Fibroblast of skin of left biceps (primary cell): ENCODE measurements at places on chromosomes 7 and 10.
A peak's percentile ranks its signal among the peaks of the same experiment; 100 is the strongest.

DNA sequence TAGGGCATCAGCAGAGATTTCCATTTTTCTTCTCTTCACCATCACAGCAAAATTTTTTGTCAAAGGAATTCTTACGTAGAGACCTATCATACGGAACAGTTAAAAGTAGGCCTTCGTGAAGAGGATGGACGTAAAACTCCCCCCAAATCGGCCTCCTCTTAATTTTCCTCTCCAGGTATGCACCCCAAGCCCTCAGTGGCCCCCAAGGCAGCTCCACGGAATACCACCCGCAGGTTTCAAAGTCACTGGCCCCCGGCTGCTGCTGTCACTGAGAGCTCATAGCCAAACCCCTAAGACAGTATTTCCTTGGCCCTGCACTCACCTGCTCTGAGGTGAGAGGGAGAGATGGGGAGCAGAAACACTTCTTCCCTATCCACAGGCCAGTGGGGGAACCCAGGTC, 8.8 kb downstream of the PODXL start:
- no peak for DNase-seq

DNA sequence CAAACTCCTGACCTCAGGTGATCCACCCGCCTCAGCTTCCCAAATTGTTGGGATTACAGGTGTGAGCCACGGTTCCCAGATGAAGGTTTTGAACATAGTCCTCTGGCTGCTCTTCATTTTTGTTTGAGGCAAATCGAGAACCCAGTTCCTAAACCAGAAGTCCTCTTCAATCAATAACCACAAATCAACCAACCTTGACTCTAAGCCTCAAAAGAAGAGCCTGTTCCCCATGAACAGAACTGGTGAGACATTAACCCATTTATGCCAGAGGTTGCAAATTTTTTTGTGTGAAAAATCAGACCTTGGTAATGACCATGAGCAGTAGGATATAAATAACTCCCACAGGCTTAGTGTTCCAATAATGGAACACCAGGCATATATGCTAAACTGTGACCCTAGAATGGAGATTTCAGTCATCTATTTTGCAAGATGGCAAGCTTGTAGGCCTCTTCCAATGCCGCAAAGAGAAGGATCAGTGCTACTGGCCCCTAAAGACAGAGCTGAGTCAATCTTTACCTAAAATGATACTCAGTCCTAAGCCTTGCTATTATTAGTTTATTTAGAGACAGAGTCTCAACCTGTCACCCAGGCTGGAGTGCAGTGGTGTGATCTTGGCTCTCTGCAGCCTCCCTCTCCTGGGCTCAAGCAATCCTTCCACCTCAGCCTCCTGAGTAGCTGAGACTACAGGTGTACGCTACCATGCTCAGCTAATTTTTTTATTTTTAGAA, 15.9 kb downstream of the KPNA7 start:
- DNase-seq, result no peak

- DNase-seq, result no peak
These were observed 524.3 kb downstream of the TCERG1L start for GRCh38 chr10:130787243-130787642.

GRCh38 chr10:86388119-86388704, 21.6 kb upstream of the GRID1 start:
- DNase-seq, result no peak

DNA sequence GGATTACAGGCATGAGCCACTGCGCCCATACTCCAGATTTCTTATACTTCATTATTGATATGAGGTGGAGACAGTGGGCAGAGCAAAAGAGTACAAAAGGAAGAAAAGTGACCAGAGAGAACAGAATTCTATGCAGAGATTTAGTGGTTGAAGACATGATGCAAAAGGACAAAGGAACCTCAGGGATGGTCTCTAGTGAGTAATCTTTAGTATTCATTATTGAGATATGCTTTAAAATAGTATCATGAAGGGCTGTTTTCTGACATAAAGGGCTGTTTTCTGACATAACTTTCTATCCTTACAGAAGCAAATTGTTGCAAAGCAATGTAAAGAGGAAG, 81.2 kb upstream of the OIT3 start:
- no peak for DNase-seq

DNA sequence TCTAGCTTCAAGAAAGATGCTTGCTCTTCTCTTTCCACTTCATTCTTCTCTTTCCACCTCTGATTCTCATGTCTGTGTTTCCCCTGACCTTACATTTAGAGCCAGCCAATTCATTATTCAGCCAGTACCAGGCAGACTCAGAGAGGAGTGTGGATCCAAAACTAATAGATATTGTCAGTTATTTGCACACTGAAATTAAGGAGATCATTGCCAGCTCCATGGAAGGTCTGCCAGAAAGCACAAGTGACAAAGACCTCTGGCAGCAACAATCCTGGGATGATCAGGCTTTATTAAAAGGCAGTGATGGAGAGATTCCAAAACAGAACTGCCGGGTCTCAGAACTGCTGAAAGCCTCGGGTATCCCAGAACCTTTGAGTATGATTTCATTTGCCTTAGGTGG, 749.4 kb downstream of the XPNPEP1 start:
- no peak for DNase-seq

GRCh38 chr10:23253780-23254179, 61.7 kb downstream of the PTF1A start:
- DNase-seq, result no peak

- DNase-seq, result no peak
These were observed 25.5 kb downstream of the DDC start for GRCh38 chr7:50539725-50540124.

DNA sequence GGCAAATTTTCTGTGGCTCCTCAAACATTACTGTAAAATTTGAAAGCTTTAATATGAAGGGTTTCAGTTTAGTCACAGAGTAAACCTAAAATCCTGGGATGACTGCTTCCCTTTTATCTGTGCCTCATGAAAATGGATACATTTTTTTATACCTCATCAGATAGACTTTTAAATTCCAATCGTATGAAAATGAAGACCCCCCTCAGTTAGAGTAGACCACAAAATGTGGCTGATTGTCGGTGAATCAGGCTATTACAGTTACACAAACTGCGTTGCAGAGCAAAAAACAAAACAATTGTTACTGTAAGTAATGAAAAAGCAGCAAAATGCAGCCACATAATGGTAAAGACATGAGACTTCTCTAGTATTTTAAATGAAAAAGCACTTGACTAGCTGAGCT, 296.2 kb downstream of the CNTNAP2 start:
- no peak for DNase-seq

GRCh38 chr10:69411476-69411875, 5.2 kb downstream of the TACR2 start:
- DNase-seq, result no peak

DNA sequence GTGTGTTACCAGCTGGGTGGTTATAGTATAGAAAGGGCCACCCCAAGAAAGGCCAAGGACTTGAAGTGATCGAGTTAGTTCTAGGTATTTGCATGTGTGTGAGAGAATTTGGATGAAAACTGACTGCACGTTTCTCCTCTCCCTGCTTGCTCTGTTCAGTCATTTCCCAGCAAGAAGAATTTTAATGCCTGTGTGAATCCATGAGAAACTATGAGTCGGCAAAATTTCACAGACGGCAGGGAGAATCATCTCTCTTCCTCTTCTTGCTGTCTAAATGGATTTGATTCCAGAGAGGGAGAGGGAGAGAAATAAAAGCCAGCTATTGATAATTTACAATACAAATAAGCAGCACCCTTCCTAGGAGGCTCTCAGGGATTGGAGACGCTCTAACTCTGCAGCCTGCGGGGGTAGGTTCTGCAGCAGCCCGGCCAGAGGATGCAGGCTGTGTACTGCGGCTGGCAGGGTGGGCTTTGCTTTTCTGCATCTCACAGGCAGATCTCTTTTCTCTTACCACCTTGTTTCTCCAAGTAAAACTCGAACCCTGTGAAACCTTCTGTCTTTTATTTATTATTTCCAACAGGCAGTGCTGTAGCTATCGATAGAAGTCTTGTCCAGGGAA, 183.6 kb downstream of the TCF7L2 start:
- DNase-seq, result peak; percentile 71

DNA sequence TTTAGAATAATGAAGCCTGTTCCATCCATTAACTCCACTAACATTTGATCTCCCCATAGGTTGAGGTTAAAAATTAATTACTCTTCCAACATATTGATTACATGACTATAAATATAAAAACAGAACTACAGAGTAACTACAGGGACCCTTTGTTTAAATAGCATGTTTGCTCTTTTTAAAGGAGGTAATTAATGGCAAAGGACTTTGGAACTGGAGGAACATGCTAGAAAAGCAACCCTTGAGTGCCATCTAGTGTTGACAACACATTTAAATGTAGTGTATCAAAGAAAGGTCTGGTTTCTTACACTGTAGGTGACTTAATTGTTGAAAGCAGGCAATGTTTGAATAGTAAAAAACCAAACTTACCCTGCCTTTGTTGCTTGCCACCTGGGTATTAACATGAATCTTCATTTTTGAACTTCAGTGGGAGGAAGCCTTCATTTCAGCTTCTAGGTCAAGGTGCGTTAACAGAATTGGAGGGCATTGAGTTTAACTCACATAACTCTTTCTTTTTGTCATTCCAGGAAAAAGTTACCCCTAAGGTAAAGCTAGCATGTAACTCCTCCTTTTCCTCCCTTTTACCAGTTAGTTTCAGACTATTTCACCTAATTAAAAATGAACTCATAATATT, 52.6 kb upstream of the CAPZA2 start:
- no peak for DNase-seq

GRCh38 chr7:124908259-124908658, 21.4 kb downstream of the POT1 start:
- peak; percentile 5 for DNase-seq

DNA sequence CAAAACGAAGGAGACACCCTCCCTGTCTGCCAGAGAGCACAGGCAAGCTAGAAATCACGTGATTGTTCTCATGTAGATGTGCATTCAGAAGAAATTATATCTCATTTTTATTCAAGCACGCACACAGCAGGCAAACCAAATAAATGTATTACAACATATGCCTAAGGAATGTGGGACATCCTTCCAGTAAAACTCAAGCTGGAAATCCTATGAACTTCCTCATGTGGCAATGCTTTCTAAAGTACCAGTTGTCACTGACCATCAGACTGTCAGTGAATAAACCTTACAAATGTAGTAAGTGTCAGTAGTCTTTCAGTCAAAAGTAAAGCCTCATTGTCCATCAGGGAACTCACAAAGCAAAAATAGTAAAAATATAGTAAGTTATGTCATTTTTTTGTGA, 350.1 kb upstream of the POM121L12 start:
- no peak for DNase-seq

DNA sequence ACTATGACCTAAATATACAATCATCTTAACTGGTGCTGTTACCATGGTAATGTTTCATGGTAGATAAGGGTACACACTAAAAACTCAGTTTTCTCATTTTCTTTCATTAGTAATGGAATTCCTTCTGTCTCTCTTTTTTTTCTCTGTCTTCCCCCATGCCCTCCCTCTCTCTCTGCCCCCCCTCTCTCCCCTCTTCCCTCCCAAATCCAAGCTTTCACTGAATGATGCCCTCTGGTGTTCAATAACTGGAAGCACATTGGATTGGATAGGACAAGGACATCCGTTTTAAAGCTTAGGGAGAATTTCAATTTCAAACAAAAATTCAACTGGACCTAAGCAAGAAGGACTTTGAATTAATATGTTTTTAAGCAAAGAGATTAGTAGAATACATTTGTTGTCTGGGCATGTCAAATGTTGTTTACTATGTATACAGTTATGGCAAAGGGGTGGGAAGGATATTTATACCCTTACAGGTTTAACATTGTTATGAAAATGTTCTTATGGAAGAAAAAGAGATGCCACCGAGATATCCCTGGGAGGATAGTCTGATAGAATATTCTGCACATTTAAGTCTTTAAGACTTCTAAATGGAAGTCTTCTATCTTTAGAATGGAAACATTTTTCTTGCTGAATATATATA, 6.1 kb downstream of the CHRM2 start:
- DNase-seq, result no peak

GRCh38 chr7:85186083-85186520, 754 bp downstream of the SEMA3D start:
- no peak for DNase-seq

DNA sequence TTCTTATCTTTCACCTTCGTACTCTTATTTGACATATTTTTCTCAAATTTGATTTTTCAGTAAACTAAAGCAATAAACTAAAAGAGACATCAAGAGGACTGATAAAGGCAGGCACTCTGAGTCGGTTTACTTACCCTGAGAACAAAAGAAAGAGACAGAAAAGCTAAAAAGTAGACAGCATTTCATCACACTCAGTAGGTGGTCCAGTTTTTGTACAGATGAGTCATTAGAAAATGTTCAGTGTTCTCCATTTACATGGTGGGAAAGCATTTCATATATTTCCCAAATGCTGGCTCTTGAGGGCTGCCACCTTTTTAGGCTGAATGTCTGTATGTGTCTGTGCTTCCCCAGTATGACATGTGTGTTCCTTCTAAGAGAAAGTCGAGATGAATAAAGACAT, 52.7 kb downstream of the NHLRC2 start:
- DNase-seq, result peak; percentile 14

DNA sequence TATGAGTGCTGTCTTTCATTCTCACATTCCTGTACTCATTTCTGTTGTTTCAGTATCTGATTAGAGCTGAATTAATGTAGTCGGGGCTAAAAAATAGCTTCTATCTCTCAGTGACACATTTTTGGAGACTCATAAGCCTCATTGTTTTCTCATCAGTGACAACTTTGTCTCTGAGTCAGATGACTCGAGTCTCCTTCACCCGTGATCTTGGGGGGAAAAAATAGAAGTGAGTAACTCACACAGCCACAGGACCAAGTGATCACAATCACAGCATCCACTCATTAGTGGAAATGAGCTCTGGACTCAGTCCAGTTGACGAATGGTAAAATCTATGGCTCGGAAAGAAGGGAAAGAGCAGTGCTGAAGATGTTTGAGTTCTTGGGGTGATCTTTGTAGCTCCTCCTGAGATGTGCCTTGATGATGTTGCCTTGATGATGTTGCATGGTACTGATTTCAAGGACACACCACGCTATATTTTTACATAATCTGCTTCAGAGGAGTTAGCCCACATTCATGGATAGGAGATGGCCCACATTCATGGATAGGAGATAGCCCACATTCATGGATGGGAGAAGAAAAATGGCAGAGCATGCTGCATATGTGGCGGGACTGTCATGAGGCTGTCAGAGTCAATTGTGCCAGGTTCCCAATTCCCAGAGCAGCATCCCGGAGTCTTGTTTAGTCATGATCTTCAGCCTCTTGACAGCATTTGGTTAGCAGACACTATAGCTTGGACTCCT, 214.7 kb downstream of the CELF2 start:
- DNase-seq, result no peak

GRCh38 chr10:121788717-121789116, 139.1 kb downstream of the ATE1 start:
- DNase-seq, result no peak

- no peak for DNase-seq
These were observed 46.9 kb downstream of the MINDY3 start for GRCh38 chr10:15813415-15813814.

- no peak for DNase-seq
These were observed 1.5 kb downstream of the MAFK start for GRCh38 chr7:1531979-1532455.

- no peak for DNase-seq
These were observed 50.6 kb downstream of the ARHGAP22 start for GRCh38 chr10:48554246-48554645.

DNA sequence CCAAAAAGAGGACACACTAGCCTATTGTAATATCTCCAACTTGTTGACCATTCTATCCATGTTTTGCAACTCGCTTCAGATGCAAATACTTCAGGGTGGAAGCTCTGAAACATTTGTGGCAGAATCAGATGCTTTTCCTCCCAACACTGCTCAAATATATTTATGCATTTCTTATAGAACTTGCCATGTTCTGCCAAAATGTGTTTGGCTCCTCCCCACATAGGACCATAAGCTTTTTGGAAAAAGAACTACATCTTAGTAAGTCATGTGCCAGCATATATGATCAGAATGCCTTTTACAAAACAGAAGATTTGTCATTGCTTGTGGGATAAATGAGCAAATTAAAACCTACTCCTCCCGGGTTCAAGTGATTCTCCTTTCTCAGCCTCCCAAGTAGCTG, 484.5 kb downstream of the TNS3 start:
- DNase-seq, result no peak
